ENCODE measurements at places on chromosomes 13 and 19.

DNA sequence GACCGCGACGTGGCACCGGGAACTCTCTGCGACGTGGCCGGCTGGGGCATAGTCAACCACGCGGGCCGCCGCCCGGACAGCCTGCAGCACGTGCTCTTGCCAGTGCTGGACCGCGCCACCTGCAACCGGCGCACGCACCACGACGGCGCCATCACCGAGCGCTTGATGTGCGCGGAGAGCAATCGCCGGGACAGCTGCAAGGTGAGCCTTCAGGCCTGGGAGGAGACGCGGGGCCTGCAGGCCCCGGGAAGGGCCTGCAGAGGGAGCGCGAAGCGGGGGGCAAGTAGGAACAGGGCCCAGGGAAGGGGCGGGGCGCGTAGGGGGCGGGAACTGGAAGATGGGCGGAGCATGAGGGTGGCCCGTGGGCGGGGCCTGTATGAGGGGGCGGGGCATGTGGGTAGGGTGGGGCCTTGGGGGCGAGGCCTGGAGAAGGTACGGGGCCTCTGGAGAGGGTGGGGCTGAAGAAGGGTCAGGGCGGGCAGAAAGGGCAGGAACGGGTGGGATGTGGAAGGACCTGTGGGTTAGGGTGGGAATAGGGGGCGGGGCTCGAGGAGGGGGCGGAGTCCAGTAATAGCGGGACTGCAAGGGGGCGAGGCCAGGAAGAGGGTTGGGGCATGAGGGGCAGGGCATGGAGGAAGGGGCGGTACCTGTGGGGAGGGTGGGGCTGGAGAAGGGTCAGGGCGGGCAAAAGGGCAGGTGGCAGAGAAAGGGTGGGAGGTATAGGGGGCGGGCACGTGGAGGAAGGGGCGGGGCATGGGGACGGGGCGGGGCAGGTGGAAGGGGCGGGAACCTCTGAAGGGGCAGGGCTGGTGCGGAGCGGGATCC lies 2.5 kb downstream of the CFD start:
- DNase-seq, result no peak

GRCh38 chr13:100941377-100942368 lies 267.1 kb upstream of the TMTC4 start:
- DNase-seq, result no peak

- no peak for DNase-seq
These were observed 2.7 kb downstream of the PSG8 start for GRCh38 chr19:42762789-42763188.

DNA sequence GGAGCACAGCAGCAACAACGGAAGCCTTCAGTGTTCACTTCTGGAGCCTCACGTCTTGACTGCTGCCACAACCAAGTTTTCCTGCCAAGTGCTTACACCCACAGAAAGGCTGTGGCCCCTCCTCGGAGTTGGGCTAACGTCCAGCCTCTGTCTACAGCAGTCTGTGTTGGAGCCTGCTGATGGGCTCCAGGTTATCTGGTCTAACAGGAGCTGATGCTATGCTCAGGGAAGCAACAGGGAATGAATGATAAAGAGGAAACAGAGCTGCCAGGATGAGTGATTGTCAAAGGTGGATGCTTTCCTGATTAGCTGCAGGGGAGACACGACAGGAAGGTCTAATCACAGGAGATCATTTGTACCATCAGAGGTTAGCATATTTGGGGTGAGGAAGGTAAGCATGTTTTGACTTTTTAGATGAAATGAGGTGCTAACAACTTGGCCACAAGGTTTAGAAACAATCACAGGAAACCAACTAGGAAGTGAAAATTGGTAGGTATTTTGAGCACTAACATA lies 53.8 kb upstream of the RCBTB2 start:
- DNase-seq, result peak; percentile 63

DNA sequence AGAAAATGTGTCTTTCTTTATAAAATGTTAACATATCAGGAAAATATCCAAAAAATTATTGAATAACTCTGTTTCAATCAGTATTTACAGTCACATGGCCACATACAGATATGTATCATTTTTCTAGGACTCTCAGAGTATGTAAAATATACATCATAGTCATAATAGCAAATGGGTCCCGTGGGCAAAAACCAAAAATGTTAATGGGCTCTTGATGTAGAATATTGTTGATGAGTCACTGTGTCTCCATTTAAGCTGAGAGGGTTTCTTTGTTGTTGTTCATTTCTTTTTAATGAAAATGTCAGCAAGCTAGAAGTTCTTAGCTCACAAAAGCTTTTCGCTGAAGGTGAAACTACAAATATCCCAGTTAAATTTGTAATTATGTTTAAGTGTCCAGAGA lies 1713.1 kb upstream of the PCDH20 start:
- DNase-seq, result no peak

GRCh38 chr13:29799041-29799440 lies 51.4 kb downstream of the UBL3 start:
- no peak for DNase-seq

DNA sequence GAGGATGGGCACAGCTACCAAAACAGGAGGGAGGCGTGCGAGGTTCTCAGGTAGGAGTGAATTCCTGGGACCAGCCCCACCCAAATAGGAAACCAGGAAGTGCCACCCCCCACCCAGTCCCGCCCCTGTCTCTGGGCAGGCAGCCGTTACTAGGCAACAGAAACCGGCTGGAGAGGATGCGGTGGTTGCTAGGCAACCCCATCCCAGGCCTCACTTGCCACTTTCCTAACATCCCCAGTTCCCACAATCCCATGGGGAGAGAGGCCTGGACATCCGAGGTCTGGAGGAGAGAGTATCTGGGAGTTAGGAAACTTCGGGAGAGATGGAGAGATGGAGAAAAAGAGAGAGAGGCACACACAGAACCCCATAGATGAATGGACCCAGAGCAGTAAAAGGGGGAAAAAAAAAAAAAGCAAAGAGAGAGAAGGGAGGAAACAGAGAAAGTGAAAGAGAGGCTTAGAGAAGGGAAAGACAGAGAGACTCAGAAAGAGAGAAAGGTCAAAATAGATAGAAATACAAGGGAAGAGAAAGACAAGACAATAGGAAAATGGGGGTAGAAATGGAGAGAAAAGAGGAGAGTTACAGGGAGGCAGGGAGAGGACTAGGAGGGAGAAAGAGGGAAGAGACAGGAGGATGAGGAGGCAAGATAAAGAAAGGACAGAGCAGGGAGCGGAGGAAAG lies 3.8 kb downstream of the GRIK5 start:
- DNase-seq, result peak; percentile 95

DNA sequence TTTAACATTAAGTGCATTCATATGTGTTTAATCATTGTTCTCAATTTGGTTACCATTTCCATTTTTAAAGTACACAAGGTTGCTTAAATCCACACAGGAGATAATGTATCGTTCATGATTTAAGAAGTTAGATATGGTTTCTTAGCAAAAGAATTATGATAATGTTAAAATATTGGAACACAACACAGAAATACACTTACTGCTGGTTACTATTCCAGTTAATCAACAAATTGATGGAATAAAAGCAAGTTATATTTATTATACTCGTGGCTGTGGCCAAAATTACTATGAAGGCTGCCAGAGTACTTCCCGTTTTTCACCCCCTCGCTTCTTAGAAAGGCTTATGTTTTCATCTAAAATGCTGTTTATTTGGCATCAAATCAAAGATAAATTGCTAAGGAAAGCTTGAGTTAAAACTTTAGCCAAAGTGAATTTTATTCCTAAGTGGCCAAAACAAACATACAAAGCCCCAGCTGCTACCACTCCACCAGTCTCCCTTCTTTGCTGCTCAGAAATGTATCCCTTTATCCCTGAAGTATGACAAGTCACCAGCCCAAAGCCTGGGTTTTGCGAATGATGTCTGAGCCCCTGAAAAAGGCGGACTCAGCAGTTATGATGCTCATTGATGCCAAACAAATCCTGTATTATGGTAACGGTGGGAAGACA lies 27.7 kb downstream of the LCP1 start:
- DNase-seq, result no peak

DNA sequence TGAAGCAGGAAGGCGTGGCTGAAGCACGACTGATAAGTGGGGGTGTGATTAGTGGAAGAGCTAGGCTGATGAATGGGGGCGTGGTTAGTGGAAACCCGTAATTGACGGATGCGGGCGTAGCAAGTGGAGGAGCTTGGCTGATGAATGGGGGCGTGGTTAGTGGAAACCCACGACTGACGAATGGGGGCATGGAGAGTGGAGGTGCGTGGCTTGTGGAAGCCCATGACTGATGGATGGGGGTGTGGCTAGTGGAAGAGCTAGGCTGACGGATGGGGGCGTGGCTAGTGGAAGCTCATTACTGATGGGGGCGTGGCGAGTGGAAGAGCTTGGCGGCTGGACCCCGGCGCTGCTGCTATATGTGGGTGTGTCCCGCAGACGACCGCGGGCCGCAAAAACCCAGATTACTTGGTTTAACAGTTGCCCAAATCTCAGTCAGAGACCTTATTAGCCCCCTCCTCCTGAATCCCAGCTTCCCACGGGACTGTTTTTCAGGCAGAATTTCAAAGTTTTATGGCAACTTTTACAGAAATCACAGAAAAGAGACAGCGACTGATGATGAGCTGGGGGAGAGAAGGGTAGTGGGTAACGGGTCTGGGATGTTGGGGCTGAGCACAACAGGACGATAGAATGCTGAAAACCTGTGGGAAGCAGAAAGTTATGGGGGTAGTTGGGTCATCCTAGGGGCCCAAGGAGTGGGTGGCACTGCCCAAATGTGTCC lies 9.0 kb upstream of the MEIS3 start:
- peak; percentile 84 for DNase-seq

DNA sequence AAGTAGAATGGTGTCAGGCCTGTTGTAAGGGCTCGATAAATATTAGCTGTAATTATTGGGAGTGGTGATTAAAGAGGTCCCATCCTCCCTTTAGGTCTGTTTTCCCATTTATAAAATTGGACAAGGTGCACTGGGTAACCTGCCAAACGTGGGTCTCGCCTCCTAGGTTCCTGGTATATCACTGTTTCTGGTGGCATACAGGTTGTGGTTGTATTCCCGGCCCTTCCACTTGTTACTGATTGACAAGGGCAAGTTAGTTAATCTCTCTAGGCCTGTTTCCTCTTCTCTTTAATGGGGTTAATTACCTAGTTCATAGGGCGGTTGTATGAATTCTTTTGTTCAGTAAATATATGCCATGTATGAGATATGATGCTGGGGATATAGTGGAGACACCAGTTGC lies 1.5 kb downstream of the PPP2R1A start:
- no peak for DNase-seq

- no peak for DNase-seq
These were observed 58.6 kb upstream of the SPRY2 start for GRCh38 chr13:80399340-80400163.

- peak; percentile 99 for DNase-seq
These were observed 1.2 kb upstream of the MAMSTR start for GRCh38 chr19:48720613-48721296.

GRCh38 chr19:57103573-57104277 lies 16.1 kb upstream of the USP29 start:
- DNase-seq, result peak; percentile 87

DNA sequence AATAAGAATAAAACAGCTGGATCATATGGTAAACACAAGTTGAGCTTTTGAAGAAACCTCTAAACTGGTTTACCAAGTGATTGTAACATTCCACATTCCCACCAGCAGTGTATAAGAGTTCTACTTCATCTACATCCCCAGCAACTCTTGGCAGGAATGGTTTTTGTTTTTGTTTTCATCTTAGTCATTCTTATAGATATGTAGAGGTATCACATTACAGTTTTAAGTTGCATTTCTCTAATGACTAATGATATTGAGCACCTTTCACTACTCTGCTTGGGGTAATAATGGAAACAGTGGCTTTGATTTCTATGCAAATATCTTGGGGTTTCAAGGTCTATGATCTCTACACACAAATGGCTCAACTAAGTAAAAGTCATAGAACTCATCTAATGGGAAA lies 614.5 kb downstream of the TBC1D4 start:
- DNase-seq, result no peak

Measured in posterior cingulate gyrus (tissue), 11 donors.